ENCODE measurements at places on chromosomes 3 and 15.

GRCh38 chr3:61808526-61808925, 247.2 kb downstream of the PTPRG start:
- DNase-seq = no peak

DNA sequence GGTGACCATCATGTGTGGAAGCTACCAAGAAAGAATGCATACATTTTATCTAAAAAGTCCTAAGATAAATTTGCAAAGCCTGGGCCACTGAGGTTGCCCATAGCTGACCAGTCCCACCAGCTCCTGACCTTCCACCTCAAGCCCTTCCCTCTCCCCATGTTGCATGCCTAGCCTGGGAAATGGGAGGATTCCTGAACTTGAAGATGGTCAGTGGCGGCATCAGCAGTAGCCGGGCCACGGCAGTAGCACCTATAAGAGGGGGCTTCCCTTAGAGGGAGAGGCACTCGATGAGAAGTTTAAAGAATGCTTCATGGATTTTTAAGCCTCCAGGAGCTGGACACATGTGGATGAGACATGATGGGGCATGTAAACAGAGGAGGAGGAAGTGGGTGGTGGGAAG, 172.1 kb downstream of the KLF13 start:
- DNase-seq = no peak

GRCh38 chr3:100018806-100019205, 95.5 kb downstream of the FILIP1L start:
- DNase-seq = no peak

- no peak for DNase-seq
Measured at GRCh38 chr15:28274635-28275034, 47.3 kb downstream of the HERC2 start.

DNA sequence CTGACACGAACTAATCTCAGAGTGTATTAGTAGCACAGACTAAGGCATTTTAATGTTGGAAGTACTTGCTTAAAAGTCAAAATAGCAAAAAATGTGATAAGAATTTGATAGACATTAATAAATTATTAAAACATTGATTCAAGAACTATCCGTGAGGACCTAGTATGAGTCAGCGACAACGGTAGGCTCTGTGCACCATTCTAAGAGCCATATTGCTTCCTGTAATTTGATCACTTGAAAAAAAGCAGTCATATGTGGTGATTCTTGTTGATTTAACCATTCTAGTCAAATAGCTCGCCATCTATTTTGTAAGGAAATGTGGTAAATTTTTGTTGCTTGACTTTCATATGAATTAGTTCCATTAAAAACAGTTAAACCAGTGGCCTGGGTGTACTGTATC, 534.9 kb upstream of the ARRDC4 start:
- DNase-seq = no peak

- no peak for DNase-seq
Measured at GRCh38 chr3:82796765-82797164, 1035.3 kb upstream of the GBE1 start.
